ENCODE measurements at places on chromosomes 6 and 20.

DNA sequence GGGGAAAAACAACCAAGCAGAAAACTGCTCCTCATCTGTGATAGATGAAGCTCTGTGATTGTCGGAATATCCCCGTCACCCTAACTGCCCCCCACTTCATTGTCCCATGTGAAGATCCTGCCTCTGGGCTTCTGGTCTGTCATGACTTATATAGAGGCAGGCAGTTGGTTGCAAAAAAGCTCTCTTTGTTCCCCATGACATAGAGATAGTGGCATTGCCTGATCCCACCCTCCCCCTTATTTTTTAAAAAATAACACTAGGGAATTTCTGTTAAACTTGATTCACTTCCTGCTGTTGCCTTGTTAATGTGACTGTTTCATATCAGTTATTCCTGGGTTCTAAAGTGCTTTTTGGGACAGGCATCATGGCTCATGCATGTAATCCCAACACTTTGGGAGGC is 203.1 kb downstream of the JARID2 start:
- no peak for DNase-seq

GRCh38 chr20:50389808-50390684 is 120.1 kb upstream of the PTPN1 start:
- no peak for DNase-seq

DNA sequence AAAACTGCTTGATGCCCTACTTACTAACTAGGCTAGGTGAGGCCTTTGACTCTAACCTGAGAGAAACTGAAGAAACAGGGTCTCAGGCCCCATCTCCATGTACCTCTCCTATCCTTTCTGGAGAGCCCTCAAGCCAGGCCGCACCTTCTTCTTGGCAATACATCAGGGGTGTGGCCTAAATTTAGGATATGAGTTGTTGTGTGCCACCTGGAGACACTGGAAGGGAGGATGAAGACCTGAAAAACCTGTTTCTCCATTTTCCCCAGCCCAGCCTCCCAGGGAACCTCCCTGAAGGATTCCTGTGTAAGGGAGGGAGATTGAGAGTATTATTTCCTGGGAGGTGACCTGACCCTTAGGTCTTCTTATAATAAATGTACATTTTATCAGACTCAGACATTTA is 3.1 kb downstream of the LY6G6D start:
- DNase-seq = no peak

DNA sequence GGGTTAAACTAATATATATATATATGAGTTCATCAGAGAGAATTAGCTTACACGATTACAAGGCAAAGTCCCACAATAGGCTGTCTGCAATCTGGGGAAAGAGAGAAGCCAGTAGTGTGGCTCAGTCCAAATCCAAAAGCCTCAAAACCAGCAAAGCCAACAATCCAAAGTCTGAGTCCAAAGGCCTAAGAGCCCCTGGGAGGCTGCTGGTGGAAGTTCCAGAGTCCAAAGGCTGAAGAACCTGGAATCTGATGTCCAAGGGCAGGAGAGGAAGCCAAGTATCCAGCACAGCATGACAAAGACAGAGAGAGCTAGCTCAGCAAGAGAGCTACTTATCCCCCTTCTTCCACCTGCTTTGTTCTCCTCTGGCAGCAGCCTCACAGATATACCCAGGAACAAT is 274.7 kb upstream of the ID4 start:
- no peak for DNase-seq

DNA sequence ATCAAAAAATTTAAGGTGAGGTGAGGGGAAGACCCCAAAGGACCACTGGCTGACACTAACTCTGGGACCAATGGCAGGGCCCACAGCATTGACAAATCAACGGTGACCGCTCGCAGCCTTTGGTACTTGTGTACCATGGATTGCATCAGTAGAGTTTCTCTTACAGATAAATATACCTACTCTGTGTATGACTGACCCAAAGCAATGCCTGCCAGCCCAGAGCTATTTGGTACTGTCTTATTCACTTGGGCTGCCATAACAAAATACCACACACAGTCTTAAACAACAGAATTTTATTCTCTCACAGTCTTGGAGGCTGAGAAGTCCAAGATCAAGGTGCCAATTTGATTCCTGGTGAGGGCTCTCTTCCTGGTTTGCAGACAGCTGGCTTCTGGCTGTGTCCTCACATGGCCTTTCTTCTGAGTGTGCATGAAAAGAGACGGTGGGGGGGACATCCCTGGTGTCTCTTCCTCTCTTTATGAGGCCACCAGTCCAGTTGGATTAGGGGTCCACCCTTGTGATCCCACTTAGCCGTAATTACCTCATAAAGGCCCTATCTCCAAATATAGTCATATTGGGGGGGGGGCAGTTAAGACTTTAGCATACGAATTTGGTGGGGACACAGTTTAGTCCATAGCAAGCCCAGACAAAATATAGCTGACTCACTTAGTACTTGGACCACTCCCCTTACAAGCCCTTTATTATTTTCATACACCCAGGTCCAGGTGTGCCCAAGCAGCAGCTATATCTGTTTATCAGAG is 336.3 kb downstream of the CD83 start:
- DNase-seq = no peak

- DNase-seq = no peak
These were observed 110.0 kb downstream of the PPP1R14C start for GRCh38 chr6:150252714-150253444.

DNA sequence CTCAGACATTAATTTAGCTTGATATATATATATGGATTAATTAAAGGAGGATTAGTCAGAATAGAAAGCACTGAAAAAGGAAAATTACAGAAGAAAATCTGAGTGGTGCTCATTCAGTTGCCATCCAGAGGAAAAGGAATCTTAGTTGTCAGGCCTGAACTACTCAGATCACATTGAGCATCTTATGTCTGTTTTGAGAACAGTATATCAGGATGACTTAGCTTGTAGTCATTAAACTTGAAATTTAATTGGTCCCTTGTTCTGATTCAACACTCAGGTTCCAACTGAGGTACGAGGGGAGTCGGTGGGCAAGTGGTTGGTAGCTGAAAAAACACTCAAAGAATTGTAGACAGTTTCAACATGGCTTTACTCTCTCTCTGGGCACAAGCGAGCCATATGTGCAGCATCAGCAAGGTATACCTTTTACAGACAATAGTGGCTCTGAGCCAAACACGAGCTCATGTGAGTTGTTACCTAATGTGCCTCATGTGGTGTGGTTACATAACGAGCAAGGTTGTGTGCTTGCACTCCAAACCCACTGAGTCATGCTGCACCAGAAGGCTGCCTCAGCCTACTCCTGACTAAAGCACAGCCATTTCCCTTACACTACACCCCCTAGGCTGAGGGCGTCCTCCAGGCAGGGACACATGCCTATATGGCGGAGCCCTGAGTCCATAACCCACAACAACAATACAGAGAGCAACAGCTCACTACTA is 73.0 kb upstream of the HMGN3 start:
- DNase-seq = no peak

GRCh38 chr6:31356216-31356945 is 598 bp downstream of the HLA-B start:
- no peak for DNase-seq

- peak; percentile 54 for DNase-seq
These were observed at the start of gene SGK1 for GRCh38 chr6:134317471-134318131. SGK1 (minus strand) TSS chr6:134318112; CDS start chr6:134317460, 652 bp downstream.

Data from posterior cingulate gyrus (tissue), 11 donors.